Fibroblast of lung (primary cell): ENCODE measurements at places on chromosomes 12 and 14. TPM values are rescaled to one million over a fixed set of nuclear protein-coding genes. Genes with fewer than 3 reads are reported as not detected.

DNA sequence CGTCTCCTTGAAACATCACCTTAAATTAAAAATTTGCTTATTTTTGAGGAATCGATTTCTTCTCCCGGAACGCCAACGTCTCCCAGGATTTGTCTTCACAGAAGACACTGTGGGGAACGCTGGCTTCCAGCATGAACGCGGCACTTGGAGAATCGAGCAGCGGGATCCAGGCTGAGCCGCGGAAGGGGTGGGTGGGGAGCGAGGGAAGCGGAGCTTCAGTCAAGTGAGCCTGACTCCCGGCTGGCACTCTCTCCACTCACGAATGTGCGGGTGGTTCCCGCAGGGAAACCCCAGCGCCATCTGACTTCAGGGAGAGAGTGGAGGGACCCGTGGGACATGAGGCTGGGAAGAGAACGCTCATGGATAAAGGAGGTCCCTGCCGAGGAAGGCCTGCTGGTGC lies 506.0 kb upstream of the TMEM132C start:
- DNase-seq: no peak

- DNase-seq: peak; percentile 77
Measured at GRCh38 chr12:70756118-70756517, 118.9 kb upstream of the PTPRB start.

- no peak for DNase-seq
Measured at GRCh38 chr12:53624956-53625355, 1.2 kb downstream of the ATF7 start.

DNA sequence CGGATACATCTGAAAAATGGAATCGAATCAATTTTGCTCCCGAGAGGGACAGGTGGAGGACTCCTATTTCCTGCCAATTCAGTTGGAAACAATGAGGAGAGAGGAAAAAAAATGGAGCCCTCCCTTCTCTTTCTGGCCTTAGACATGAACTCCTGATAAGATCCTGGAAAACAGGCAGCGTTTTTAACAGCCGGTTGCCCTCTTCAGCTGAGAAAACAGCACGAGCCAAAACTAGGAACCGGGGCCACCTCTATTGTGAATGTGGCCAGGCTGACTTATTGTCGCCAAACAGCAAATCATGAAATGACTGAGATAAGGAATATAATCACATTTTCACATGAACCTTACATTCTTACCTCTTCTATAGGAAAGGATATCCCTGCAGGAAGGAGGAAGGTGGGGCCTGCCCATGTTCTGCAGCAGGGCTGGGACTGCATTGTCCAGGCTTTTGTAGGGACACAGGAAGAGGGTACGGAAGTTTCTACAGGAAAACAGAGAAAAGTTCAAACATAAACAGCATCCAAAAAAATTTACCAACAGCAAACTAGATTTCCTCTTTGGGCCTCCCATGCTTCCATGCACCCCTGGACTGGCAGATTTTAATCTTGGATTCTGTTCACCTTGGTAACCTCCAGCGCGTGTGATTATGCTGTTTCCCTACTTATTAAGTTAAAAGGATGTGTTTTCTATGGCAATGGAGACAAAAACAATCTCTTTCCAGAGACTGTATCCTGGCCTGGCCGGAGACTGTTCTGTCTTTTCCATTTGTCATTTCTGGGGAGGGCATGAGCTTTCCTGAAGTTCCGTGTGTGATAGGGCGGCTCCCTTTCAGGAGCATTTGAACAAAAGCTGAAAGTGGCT lies 29.0 kb upstream of the ELK3 start:
- no peak for DNase-seq

DNA sequence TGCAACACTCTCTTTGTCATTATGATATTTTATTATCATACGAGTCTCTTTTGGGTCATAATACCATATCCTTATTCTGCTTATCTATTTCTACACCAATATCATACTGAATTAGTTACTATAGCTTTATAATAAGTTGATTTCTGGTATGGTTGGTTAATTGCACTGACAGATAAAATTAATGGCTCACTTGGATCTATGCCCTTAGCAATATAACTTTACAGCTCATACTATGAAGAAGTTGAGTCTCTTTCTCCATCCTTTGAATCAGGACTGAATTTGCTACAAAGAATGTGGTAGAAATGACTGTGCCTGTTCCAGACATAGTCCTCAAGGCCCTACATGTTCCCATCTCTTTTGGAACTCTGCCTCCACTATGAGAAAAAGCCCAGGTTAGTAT lies 139.7 kb upstream of the DYRK2 start:
- DNase-seq: peak; percentile 22

DNA sequence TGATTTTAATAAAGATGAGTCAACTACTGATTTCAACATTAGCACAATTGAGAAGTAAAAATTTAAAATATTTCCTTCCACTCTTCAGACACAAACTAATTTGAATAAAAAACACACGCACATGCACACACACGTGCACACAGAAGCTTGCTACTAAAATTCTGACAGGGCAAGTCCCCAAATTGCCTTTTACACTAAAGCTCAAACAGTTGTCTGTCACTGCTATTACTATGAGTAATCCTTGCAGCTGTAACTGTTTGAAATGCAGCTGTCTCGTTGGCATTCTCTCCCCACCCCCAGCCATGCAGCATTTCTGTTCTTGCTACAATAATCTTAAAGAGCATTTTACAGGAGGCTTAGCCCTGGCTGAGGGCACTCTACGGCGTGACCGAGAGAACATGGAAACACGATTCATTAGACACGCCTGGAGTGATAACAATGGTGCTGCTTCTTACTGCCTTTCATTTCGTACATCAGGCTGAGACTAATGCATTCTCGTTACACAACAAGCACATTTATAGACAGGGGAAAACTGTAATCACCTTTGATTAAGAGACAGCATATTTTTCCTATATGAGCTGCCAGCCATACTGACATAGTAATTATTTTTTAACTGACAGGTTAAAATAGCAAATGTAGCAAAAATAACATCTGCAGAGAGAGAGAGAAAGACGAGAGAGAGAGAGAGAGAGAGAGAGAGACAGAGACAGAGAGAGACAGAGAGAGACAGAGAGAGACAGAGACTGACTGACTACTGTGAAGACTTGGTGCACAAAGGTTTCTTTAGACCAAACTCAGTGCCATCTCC lies 153.8 kb downstream of the MED13L start:
- DNase-seq: peak; percentile 75

GRCh38 chr12:116065606-116066005 lies 211.9 kb downstream of the MED13L start:
- no peak for DNase-seq

DNA sequence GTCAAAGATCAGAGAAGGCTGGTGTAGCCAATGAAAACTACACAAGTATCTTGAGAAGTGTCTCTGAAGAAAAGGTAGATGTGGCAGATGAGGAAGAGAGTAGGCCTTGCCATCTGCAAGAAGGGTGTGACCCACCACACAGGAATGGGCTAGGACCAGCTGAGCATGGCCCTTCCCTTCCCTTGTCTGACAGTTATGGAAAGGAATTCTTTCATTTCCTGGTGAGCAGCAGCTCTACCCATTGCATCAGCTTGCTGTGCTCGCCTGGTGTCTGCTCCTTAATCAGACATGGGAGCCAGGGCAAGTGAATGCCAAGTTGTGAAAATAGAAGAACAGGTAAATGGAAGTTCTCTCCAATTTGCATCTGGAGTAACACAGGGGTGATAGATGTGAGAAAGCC lies 145.2 kb upstream of the KRR1 start:
- peak; percentile 88 for DNase-seq

DNA sequence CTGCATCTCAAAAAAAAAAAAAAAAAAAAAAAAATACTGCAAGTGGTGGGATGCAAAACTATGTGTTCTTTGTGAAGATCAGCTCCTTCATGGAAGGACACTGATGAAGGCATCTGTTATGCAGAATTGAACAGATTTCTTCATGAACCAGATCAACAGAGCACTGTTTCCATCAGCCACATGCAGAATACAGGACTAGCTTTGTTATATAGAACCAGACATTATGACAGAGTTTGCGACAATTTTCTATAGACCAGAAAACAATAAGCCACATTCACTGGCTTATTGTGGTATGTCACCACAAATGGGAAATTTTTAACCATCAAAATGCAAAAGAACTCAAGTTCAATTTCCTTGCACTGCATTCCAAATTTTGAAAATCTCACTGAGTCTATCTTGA lies 34.7 kb downstream of the CIT start:
- DNase-seq: no peak

DNA sequence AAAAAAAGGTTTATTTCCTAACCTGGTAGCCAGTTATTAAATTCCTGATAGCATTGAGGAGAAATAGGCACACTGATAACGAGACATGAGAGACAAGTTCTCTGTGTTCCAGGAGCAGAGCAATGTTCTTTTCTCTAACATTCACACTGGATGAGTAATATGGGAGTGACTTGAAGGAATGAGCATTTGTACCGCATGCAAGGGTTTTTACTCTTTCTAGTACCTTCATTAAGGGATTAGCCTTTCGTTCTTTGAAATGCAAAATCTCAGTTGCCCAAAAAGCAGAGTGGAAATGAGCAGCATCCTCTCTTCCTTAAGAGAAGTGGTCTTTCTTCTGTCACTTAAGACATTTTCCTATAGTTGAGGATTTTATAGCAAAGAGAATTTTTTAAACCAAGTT lies 54.7 kb downstream of the FGD4 start:
- peak; percentile 85 for DNase-seq

DNA sequence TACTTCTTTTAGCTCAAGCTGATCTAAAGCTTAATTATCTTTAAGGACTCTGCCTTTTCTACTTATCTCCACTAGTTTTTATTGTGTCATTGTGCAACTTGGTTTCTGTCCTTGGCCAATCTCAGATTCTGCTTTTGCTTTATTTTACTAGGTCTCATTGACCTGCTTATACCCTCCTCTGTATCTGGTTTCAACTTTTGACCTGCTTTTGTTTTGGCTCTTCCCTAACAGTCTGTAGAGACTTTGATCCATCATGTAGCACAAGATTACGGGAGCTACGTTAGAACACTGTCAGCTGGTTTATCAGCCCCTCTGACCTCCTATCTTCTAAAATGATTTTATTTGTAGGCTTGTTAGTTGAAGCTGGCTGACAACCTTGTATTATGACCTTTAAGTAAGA lies 43.6 kb downstream of the ZCRB1 start:
- no peak for DNase-seq

DNA sequence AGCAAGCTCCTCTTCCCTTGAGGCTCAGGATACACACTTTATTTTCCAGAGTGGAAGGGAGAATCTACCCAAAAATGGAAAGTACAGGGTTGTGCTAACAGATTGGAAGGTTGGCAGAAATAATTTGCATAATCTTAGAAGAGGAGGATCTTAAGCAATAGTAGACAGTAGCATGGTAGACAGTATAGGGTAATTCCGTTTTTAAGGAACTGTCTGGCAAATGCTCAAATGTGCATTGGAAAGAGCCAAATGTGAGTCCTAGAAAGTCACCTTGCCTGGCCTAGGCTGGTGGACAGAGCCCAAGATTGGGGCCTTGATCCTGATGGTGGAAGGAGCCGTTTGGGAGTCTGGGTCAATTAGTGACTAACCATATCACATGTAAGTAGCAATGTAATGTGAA lies 13.1 kb upstream of the CARMIL3 start:
- DNase-seq: no peak

- DNase-seq: peak; percentile 86
Measured at GRCh38 chr12:30996255-30996654, 69.7 kb downstream of the TSPAN11 start.

GRCh38 chr12:57005980-57006808 lies at the start of gene ZBTB39:
Gene ZBTB39 (minus strand): TSS chr12:57006546. CDS start chr12:57004917, 1,629 bp downstream.
- DNase-seq: peak; percentile 45

GRCh38 chr14:67821121-67821520 lies 1.5 kb downstream of the RAD51B start:
- DNase-seq: no peak

DNA sequence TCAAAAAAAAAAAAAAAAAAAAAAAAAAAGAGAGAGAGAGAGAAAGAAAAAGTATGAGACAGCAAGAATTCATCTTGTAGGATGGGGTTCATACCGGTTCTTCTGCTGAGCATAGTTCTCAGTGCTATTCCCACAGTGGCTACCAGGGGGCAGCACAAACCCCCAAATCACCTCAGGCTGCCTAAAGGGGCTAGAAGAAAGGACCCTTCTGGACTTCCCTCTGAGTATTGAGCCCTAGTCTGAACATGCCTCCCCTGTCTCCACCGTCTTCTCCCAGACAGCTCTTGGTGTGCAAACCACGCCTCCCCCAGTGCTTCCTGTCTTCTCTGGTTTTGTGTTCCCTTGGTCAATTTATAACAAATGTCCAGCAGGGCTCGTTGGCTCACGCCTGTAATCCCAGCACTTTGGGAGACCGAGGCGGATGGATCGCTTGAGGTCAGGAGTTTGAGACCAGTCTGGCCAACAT lies 31.3 kb upstream of the SMUG1 start:
- peak; percentile 61 for DNase-seq

DNA sequence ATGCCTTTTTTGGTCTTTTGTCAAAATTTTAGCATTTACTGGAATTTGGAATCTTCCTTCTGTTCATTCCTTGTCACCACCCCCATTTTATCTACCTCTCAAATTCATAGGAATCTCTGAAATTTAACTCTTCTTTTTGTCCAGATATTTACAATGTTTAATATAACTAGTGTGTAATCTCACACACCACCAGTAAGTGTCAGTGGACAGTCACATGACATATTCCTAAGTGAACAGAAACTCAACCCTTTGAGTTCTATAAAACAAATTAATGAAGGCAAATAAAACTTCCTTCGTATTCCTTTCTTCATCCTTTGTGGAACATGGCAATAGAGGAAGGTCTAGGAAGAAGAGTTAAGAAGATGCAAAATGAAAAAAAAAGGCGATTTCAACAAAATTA lies 26.6 kb downstream of the ATF7 start:
- DNase-seq: no peak

GRCh38 chr14:19930617-19931016 lies at the start of gene OR4K1:
Gene OR4K1 (plus strand): TSS chr14:19930917. CDS start chr14:19935667, 4,750 bp downstream.
- DNase-seq: no peak

DNA sequence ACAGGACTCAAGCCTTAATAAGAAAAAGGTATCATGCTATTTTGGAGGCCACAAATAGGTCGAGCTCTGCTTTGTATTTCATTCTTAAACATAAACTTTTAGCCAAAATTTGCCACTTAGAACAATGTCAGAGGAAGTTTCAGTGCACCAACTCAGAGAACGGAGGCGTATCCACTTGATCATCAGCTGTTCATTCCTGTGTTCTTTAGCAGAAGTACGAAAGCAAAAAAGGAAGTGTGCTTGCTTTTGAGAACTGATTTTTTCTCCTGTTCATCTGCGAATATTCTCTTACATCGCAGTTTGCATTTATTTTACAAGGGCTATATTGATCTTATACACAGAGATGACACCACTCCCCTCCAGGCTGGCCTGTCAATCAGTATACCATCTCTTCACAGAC lies 188.6 kb upstream of the SOX5 start:
- DNase-seq: no peak

SLC6A13 gene
- not detected in 2 replicates for total RNA-seq

B4GALNT3 gene
- not detected in 2 replicates for total RNA-seq

KSR2 gene
- not detected in 2 replicates for total RNA-seq

KCNA5 gene
- not detected in 2 replicates for total RNA-seq

CEP83 gene
- 10.0 and 13.5 TPM in 2 replicates for total RNA-seq

KRT71 gene
- total RNA-seq: not detected in 2 replicates

ESRRB gene
- not detected in 2 replicates for total RNA-seq

POTEG gene
- total RNA-seq: not detected in 2 replicates

TMEM121 gene
- total RNA-seq: 5.1 and 8.0 TPM in 2 replicates

TDRD9 gene
- total RNA-seq: 0.50 and 1.0 TPM in 2 replicates

NEUROD4 gene
- not detected in 2 replicates for total RNA-seq

PRIM1 gene
- 4.9 and 6.1 TPM in 2 replicates for total RNA-seq
